ENCODE measurements at places on chromosomes 4 and X.
A peak's percentile ranks its signal among the peaks of the same experiment; 100 is the strongest.

DNA sequence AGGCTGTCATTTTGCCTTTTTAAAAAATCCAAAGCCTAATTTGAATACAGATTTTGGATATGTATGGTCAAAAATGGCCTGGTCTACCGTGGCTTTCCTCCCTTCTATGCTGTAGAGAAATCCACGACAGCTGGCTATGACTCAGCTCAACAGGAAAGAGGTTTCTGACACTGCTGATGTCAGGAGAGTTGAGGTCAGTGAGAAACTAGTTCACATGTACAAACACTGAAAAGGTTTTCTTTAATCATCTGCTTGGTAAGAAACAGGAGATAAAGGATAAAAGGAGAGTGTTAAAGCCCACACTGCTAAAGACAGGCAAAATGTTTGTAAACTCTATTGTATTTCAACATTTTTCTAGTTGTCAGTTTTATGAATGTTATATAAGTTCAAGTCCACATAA is 113.9 kb downstream of the NYX start:
- DNase-seq: peak; percentile 38

DNA sequence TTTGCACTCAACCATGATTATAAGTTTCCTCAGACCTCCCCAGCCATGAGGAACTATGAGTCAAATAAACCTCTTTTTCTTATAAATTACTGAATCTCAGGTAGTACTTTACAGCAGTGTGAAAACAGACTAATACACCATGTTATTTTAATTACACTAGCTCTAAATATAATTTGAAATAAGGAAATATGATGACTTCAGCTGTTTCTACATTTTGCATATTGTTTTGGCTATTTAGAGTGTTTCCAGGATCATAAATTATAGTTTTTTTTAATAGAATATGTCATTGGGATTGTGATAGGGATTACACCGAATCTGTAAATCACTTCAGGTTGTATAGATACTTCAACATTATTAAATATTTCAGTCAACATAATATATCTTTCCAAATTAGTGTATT is 43.9 kb downstream of the UGT2B10 start:
- DNase-seq: no peak

DNA sequence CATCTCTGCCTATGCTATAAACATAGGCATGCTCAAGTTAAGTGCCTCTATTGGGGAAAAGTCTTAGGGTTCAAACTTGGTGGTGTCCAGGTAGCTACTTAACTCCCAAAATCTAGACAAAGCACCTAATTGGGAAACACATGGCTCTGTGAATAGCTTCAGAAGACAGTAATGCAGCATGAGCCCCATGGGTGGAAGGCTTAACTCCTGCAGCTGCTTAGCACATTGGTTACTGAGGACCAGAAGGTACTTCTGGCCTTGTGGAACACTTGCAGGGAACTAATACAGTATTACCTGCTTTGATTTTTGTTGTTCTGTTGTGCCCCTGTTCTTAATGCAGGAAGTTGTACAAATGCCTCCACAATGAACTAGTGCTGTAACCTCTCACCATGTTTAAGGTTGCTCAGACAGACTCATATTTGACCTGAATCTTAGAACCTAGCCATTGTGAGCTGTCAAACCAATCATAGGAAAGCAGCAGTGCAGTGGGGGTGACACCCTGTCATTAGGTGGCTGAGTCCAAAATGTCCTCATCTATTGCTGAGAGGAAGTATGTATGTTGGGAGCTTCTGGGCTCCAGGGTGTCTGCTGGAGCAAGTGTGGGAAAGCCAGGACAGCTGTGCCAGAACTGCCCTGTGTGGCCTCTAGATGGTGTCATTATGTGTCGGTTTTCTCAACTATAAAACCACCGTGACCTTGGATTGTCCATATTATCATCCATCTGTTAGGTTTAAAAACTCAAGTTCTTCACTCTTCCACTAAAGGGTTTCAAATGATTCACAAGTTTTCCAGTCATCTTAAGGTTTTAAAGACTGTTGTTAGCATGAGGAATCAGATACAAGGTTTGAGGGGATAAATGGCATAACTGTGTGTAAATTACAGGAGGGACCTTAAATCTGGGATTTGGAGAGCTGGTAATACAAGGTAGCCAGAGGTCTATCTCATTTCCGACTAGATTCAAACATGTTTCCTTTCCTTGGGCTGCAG is 69.9 kb upstream of the WDR1 start:
- no peak for DNase-seq

DNA sequence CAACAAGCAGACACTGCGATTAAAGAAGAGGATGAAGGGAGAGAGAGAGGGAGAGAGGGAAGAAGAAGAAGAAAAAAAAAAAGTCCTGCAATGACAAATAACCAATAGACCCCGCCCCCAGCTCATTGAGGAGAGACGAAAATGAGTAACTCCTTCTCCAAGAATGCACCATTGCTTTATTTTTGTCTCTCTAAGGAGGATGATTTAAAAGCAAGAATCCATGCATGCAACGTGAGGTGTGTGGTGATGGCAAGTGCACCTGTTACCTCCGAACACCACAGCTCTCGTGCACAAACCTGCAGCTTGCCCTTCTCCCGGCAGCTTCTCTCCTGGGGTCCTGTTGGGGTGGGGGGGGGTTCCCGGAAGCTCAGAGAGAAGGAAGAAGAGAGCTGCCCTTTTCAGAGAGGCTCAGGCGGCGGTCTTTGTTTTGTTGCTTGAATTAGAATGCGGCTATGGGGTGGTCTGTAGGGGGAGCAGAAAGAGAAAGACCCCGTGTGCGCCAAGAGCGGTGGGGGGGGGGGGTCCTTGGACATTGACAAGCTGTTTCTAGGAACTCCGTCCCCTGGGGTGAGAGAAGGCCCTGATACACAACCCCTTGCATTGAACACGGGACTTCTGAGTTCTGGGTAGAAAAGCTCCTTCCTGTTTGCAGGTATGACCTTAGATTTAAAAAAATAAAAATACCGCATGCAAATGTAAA is 100.7 kb downstream of the CRLF2 start:
- DNase-seq: peak; percentile 12

DNA sequence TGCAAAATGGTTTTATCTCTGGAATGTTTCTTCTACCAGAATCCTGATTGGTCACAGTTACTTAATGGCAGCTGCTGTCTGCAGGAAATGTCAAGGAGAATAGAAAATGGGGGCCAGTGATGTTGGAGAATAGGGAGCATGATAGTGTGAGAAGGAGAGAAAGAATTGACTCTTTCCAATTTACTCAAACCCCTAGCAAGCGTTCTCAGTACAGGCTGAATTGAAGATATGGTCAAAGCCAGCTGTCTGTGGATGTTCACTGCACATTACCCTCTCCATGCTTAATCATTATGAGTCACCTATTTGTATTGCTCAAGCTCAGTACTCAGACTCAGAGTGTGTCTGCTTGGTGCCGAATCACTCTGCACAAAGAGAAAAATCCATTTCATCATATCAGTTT is 57.8 kb upstream of the FAM47B start:
- DNase-seq: no peak

GRCh38 chrX:38275615-38276014 is 51.7 kb downstream of the RPGR start:
- no peak for DNase-seq

DNA sequence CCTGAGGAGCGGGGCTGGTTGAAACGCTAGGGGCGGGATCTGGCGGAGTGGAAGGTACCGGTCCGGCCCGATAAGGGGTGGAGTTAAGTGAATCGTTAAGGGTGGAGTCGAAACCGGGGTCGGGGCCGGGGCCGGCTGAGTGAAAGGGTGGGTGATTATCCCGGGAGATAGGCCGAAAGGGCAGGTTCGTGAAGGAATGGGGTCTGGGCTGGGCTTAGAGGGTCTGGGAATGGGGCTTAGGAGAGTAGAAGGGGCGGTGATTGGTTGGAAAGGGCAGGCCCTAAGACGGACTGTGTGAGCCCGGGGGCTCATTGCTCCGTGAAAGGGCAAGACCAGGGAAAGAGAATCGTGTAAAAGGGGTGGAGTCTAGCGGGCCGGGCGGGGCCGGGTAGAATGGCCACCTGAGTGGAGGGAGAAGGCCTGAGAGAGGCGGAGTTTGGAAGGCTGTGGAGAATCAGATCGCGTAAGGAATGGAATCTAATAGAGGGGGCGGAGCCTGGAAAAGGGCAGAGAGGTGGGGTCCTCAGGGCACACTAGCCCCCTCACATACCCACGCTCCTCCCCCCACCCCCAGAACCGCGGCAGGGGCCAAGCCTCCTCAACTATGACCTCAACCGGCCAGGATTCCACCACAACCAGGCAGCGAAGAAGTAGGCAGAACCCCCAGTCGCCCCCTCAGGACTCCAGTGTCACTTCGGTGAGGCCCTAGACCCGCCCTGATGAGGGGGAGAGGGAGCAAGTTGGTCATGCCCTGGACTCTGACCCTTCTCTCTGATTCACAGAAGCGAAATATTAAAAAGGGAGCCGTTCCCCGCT is 430 bp downstream of the HDAC6 start:
- DNase-seq: peak; percentile 81

DNA sequence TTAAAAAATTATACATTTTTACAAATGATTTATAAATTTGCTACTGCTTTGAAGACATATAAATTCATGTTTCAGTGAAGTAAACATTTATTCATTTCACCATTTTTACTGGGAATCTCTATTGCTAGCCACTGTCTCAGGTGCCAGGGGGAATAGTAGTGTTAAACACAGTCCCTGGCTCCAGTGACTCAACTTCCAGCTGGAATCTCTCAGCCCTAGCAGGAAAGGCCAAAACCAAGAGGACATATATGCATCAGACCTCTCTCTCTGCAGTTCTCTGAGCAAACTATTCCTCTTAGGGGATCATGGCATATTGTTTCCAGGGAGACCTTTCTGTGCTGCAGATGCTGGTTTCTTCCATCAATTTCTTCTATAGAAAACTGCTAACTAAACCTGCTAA is 1009.0 kb upstream of the LCORL start:
- DNase-seq: no peak

DNA sequence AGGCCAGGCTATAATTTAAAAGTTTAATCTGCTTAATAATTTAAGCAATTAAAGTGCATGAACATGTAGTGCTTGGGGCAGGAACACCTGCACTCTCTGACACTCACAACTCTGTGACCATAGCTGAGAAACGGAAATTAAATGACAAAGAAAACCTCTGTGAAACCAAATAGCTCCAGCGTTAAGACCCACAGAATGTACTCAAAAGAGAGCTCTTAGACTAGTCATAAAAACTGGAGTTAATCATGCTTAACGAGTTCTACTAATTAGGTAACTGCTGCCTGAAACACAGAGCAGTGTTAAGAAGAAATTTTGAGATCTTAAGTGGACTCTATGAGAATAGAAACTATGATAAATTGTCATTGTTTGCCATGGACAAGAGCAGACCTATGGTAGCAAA is 174.4 kb upstream of the SPIN4 start:
- DNase-seq: no peak

DNA sequence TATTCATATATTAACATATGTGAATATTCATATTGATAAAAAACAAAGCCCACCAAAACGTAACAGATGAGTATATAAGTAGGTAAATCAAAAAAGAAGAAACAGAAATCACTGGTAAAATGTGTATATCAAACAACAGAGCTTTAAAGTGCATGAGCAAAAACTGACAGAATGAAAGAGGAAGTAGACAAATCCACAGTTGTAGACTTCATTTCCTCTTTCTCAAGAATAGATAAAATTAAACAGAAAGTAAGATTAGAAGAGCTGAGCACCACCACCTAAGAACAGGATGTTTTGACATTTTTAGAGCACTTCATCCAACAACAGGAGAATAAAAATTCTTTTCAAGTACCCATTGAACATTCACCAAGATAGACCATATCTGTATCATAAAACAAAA is 64.6 kb downstream of the CNKSR2 start:
- DNase-seq: no peak

DNA sequence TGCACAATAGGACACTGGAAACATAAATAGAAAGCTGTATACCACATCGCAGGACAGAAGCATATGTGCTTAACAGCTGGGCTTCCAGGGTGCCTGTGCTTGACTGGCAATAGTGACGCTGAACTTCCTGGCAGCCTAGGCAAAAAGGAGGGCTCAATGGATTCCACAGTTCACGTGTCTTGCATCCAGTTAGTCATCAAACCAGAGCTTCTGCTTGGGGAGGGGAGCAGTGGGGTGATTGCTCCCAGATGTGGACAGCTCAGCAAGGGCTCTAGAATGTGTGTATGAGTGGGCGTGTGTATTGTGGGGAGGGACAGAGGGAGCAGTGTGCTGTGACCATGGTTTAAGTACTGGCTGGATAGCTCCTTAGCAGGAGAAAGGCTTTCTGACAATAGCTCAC is 2.3 kb downstream of the PRRG3 start:
- no peak for DNase-seq

DNA sequence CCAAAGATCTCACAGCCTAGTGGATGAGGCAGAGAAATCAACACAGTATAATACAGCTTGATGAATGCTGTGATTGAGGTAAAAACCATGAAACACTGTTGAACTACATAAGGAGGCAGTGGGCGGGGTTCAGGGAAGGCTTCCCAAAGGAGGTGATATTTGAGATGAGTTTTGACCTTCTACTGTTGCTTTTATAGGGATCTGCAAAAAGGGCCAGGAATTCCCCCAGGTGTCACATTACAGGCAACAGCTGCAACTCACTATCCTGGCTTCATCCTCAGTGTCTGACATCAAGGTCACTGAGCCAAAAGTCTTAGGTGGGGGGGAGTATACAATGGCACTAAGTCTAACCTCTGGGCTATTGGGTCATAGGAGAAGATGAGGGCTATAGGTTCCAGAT is 185.7 kb upstream of the NRK start:
- DNase-seq: no peak

- DNase-seq: no peak
Measured at GRCh38 chr4:94038195-94038594, 169.5 kb upstream of the SMARCAD1 start.

- DNase-seq: no peak
Measured at GRCh38 chr4:54545663-54546424, 111.9 kb upstream of the KIT start.

DNA sequence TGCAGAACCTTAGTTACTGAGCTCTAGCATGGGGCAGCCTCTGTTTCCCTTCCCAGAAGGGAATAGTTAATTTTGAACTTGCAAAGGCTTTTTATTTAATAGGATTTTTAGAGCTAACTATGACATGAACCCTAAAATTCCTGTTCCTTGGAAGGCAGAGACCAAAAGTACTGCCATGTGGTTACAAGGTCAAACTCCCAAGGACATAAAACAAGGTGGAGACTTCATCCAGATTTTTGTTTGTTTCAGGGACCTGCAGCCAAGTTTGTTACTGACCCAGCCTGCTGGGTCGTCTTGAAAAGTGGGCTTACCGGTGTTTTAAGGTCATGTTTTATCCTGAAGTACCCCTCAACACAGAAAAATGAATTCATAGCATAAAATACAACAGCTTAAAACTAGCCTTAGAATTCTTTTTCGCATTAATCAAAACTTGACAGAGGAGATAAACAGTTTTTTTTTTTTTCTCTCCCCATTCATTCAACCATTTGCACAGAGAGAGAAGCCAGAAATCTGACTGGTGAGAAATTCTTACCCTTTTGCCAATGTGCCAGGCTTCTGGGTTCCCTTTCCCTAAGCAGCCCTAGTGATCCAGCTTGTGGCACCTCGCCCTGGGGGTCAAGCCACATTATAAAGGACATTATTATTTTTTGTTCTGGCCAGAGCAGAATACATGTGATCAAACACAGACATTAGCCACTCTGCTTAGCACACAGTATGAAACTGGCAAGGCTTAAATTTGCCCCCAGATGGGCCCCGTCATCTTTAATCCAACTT is 21.5 kb upstream of the GRPEL1 start:
- no peak for DNase-seq

GRCh38 chr4:149203256-149204001 is 612.2 kb downstream of the IQCM start:
- DNase-seq: no peak

GRCh38 chrX:119093991-119094735 is 21.4 kb downstream of the CT47C1 start:
- DNase-seq: no peak

GRCh38 chrX:136497556-136498052 is at the start of gene HTATSF1:
TSS of gene HTATSF1 (plus strand) at chrX:136497592. CDS start at chrX:136497685, 93 bp downstream.
- DNase-seq: no peak

- DNase-seq: no peak
Measured at GRCh38 chr4:79684516-79684915, 276.5 kb upstream of the GK2 start.

Measured in activated CD4-positive, alpha-beta T cell treated with anti-CD3 and anti-CD28 coated beads for 48 hours (primary cell).